ENCODE measurements at places on chromosomes 3 and 15.

DNA sequence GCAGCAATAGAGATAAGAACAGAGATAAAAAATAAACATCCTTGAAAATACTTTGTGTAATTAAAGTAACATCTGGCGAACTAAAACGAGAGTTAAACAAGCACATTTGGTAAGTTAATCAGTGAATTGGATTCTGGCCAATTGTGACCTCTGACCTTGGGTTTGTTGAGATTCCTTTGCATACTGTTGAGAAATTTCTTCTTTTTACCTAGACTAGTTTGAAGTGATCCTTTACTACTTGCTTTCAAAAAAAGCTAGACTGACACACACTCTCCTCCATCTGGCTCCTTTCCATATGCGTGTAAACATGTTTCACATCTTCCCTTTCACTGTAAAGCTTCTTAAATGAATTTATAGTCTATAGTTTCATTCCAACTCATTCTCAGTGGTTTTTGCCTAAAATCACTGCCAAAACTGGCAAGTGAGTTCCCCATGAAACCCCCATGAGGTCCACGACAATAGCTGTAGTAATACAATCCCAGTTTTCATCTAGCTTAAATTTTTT, 17.3 kb upstream of the GBE1 start:
- DNase-seq = no peak

DNA sequence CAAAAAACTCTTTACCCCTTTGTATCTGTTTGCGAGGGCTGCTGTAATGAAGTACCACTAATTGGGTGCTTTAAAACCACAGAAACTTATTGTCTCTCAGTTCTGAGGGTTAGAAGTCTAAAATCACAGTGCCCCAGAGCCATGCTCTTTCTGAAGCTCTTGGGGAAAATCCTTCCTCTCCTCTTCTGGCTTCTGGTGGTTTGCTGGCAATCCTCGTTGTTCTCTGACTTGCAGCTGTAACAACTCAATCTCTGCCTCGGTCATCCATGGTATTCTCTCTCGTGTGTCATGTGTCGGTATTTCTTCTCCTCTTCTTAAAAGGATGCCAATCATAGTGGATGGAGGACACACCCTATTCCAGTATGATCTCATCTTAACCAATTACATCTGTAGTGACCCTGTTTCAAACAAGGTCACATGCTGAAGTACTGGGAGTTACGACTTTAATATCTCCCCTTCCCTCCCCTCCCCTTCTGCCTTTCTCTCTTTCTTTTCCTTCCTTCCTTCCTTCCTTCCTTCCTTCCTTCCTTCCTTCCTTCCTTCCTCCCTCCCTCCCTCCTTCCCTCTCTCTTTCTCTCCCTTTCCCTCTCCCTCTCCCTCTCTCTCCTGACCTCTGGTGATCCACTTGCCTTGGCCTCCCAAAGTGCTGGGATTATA, 6.5 kb upstream of the ARL8B start:
- DNase-seq = no peak

GRCh38 chr15:66840615-66841390, 138.8 kb downstream of the SMAD6 start:
- DNase-seq = peak; percentile 87

GRCh38 chr3:53815651-53816050, 30.6 kb downstream of the CHDH start:
- no peak for DNase-seq

- DNase-seq = peak; percentile 68
These were observed 9.4 kb downstream of the ATP11B start for GRCh38 chr3:182802413-182803390.

DNA sequence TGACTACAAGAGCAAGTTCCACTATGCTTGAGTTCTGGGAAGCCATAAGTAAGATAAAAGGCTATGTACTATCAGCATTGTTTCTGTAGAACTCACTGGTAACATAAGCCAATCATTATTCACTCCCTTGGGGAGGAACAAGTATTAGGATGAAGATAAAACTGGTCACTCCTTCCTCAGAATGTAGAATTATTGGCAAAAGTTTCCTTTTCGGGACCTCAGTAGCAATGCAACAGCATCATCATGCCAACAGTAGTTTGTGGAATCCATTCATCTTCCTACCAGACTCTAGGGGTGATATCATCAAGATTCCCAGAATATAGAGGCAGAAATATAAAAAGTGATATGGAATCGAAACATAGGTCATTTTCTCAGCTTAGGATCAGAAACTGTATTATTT, 209.5 kb downstream of the PLOD2 start:
- no peak for DNase-seq

- no peak for DNase-seq
These were observed 106.5 kb upstream of the SATB1 start for GRCh38 chr3:18531662-18532061.

DNA sequence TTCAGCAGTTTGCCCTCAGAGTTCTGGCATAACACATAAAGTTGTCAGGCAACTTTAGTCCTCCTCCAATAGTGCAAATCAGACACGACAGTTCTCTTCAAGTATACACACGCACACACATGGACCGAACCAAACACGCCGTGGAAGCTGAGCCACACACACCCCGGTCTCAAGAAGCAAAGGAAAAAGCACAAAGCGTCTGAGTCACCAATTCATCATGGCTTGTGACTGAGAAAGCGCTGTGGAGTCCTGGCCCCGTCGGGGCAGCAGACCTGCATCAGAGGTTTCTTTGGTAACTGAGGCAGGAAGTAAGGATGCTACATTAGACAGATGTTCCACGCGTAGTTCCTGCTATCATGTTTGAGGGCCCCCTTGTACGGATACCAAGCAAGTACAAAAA, 85.7 kb downstream of the VGLL4 start:
- no peak for DNase-seq

DNA sequence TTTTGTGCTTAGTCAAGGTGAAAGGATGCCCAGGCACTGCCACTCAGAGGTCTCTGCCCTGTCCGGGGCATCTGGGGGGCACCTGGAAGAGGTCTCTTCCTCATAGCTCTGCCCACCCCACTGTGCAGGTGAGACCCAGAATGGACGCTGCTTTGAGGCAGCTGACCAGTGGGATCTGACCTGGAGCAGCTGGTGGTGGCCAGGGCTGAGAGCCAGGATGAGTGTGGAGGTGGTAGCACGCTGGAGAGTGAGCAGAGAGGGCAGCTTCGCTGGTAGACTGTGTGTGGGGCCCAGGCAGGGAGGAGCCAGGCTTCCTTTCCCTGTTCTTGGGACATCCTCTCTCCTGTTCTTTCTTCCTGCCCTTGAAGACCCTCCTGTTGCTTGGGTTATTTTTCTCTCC, 32.2 kb upstream of the PLA2G4E start:
- no peak for DNase-seq

- no peak for DNase-seq
These were observed 57.8 kb upstream of the RPL32 start for GRCh38 chr3:12898965-12899755.

DNA sequence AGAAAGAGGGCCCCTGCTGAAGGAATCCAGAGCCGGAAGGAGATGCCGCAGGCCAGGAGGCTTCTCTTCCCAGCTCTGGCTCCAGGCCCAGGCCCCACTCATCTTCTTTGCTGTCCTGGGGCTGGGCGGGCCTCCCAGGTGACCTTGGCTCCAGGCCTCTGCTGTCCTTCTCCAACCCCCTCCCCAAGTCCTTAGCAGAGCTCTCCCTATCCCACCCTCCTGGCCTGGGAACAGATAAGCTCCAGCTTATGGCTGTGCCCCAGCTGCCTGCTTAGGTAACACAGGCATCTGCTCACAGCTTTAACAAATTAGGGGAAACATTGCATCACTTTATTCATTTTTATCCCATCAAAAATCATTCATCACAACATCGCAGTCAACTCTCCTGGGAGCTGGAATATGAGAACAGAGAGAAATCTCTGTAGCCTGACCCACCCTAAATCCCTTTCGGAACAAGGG, 86.9 kb downstream of the SEMA5B start:
- DNase-seq = no peak

- no peak for DNase-seq
These were observed 104.4 kb downstream of the THSD4 start for GRCh38 chr15:71219645-71220044.

- DNase-seq = no peak
These were observed 11.0 kb upstream of the ZNF662 start for GRCh38 chr3:42894698-42895579.

- peak; percentile 29 for DNase-seq
These were observed 267.0 kb downstream of the PLCL2 start for GRCh38 chr3:17151598-17152373.

DNA sequence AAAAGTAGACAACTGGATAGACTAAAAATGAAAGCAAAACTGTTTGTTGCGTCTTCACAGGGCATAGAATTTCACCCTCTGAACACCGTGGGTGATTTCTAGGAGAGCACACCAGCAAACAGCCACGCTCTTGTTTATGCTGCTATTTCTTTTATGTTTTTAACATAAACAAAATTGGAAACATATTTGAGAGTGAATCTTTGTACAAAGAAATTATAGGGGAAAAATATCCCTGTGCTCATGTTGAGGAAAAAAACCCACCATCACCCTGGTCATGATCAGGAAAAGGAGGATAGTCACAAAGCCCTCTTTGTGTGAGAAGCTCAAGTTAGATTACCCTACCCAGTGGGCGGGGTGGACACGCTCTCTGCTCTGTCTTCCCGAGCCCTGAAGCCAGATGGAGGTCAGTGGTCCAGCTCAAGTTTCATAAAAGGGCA, 313.3 kb downstream of the SATB1 start:
- no peak for DNase-seq

- no peak for DNase-seq
These were observed 6.8 kb upstream of the WNT7A start for GRCh38 chr3:13886593-13887129.

- DNase-seq = peak; percentile 60
These were observed at the start of gene USF3 for GRCh38 chr3:113695786-113696645. Gene USF3, minus strand, starts transcription at chr3:113696642. Its CDS starts 21,764 bp downstream, at chr3:113674878.

DNA sequence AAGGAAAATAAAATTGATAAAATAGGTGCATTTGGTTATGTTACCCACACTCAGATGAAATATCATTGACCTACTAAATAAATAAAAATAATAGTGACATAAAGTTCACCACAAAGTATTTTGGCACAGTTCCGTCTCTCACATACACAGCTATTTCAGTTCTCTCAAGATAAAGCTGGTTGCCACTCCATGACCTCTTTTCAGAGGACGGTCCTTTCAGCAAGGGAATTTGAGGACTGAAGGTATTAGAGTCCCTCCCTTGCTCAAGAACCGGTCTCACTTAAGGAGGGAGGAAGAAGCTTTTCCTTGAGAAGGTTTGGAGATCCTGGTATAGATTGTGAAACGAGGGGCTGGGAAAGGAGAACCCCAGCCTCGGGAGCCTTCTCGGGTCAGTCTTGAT, 285.5 kb upstream of the CFAP20DC start:
- DNase-seq = no peak

GRCh38 chr15:57312318-57313133, 63.8 kb upstream of the CGNL1 start:
- DNase-seq = no peak

DNA sequence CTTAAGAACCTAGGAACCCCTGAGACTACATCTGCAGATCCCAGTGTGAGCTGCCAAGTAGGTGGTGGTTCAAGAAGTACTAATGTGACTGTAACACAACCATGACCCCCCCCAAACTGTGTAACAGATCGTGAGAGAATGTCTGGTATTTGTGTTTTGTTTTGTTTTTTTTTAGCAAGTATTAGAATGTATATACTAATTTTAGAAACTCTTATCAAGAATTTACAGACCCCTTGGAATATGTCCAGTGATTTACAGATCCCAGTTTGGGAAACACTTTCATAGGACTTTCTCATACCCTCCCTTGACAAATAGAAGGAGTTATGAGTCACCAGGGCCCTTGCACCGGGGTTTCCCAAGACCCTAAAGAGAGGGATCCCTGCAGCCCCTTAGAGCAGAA, 79.8 kb downstream of the SEMA5B start:
- no peak for DNase-seq

DNA sequence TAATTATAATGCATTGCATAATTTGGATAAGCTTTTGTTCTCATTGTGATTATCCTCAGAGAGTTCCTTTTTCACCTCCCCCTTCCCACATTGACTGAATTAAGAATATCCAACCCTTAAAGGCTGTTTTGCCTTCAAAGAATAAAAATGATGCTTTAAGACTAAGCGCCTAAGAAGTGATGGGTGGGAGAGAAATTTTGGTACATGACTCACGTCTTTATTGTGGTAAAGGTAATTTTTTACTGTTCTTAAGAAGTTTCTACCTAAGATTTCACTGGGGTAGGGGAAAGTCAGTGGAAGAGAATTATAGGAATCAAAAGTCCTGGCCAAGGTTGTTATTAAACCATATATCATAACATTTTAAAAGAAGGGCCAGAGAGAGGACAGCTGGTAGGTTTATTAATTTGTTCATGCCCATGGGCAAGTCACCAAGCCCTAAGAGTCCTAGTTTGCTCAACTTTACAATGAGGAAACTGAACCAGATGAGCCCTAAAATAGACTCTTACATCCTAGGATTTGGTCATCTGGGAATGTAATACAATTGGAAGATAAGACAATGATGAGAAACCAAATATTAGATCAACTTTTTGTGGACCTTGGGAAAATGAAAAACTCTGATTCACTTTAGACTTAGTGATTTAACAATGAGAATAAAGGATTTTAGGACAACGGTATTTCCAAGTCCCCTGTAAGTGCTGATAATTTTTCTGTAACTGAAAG, 101.1 kb upstream of the RASGRP1 start:
- DNase-seq = peak; percentile 13

GRCh38 chr3:66997560-66998112, 471 bp upstream of the KBTBD8 start:
- DNase-seq = peak; percentile 79

DNA sequence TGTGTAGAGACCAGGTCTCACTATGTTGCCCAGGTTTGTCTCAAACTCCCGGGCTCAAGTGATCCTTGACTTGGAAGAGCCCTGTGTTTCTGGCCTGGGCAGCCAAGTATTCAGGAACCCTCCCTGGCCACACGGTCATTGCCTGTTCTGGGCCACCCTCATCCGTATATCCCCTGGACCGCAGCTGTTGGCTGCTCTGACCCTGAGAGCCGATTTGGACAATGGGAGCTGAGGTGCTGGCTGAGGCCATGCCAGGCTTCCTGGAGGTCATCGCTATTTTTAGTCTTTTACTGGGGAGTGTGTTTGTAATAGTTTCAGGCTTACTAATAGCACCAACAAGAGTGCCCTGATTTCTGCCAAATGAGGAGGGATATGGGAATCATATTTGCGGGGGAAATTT, 60.7 kb downstream of the ADAMTS7 start:
- no peak for DNase-seq

- no peak for DNase-seq
These were observed 27.3 kb downstream of the OTOL1 start for GRCh38 chr3:161523916-161524315.

DNA sequence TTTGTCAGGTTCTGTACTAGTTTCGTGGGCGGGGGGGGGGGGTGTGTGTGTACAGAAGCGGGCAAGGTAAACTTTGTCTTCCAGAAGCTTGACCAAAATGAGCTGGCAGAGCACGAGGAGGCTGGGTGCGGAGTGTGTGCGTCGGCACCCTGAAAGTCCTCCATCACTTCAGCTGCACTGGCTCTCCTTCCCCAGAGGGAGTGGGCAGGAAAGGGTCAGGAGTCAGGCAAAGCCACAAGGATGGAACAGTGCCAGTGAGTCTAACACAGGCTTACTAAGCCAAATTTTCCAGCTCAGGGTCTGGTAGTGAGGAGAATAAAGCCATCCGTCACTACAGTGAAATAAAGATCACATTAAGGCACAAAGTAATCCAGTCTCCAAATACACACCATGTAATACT, 11.9 kb upstream of the SH3GL3 start:
- no peak for DNase-seq

Data from inflammatory macrophage (primary cell).